Astrocyte (in vitro differentiated cells and primary cell): ENCODE measurements at places on chromosomes 5 and 9. TPM values are rescaled to one million over a fixed set of nuclear protein-coding genes. Genes with fewer than 3 reads are reported as not detected.

Gene TAF11L10
- total RNA-seq, result not detected in 2 replicates

Gene LECT2
- total RNA-seq, result not detected in 2 replicates

GRCh38 chr5:148974642-148975327 lies 88.1 kb downstream of the SH3TC2 start:
- no peak overlapping the region for H3K27ac ChIP-seq
- H3K4me1 ChIP-seq, result peaks cover 39% of the 10 kb centered on the region
- H3K4me3 ChIP-seq, result no peak overlapping the region

DNA sequence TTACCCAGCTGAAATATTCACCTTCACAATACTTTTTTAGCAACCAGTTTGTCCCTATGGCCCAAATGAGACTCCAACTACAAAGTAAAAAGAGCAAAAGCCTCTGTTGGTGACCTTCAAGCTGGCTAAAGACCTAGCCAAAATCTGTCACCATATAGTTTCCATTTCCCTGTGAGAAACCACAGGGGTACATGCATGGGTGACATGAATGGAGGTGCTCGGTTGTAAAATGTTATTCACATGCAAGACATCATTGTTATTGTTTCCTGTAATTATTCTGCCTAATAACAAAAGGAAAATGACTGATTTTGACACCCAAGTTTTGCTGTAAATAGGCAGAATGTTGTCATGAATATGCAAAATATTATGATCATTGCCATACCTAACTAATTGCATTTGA lies 285.3 kb downstream of the ZNF608 start:
- H3K27ac ChIP-seq, result no peak overlapping the region
- no peaks in the 10 kb centered on the region for H3K4me1 ChIP-seq
- no peaks in the 10 kb centered on the region for H3K27me3 ChIP-seq
- no peak for DNase-seq

- no peak overlapping the region for H3K27ac ChIP-seq
- no peak overlapping the region for H3K4me3 ChIP-seq
- no peak for DNase-seq
- no peaks in the 10 kb centered on the region for H3K4me1 ChIP-seq
- H3K27me3 ChIP-seq, result peaks cover 34% of the 10 kb centered on the region
- H3K36me3 ChIP-seq, result no peaks in the 10 kb centered on the region
Measured at GRCh38 chr9:126668058-126668457, 54.3 kb downstream of the LMX1B start.
